Foreskin melanocyte (primary cell): ENCODE measurements at places on chromosomes 3 and 15.

DNA sequence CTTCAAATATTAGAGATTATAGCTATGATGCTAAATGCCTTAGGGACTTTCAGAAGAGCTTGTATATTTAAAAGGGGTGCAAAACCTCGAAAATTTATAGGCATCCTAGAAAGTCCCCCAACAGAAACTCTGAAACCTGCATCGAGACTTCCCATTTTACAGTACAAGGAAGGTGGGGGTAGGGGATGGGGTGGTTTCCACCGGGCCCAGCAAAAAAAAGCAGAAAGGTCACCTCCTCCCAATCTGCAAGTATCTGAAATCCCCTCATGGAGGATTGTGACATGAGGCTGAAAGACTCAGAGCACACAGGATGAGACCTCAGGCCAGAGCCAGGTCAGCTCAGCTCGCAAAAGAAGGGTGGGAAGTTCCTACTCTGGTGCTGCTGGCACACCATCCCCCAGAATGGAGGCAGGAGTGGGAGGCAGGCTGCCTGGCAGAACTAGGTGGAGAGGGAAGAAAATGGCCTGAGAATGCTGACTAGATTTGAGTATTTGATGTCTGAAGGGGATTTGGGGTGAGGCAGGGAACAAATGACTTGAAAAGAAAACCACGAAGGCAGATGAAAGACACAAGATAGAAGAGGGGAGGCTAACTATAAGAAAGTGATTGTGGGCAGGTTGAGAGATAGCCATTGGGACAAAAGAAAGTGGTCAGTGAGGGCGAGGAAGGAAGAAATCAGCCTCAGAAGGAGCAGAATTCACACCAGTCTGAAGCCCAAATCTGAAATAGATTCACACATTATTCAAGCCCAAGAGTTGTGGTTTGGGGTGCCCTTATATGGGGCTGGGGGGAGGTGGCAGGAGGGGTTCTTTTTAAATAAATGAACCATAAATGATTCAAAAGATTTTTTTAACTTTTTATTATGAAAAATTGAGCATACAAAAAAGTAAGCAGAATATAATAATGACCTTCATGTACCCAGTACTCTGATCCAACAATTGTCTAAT lies 22.5 kb upstream of the TSC22D2 start:
- DNase-seq: no peak

GRCh38 chr3:172595664-172596393 lies 72.6 kb upstream of the TNFSF10 start:
- DNase-seq: peak; percentile 18

DNA sequence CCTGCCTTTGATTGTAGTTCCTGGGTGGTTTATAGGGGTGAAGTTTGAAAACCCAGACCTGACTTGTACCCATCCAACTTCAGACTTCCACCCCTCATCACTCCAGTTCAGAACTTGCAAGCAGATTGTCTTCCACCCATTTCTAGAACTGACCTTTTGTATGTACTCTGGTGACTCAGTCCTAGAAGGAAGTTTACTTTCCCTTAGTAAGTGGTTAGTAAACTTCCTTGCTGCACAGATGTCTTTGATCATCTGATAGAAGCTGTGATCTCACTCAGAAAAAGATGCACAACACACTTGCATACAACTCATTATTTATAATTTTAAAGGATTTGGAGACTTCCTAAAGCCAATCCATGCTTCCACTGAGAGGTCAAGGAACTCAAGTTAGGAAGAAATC lies 368.0 kb downstream of the MFSD1 start:
- DNase-seq: peak; percentile 11

DNA sequence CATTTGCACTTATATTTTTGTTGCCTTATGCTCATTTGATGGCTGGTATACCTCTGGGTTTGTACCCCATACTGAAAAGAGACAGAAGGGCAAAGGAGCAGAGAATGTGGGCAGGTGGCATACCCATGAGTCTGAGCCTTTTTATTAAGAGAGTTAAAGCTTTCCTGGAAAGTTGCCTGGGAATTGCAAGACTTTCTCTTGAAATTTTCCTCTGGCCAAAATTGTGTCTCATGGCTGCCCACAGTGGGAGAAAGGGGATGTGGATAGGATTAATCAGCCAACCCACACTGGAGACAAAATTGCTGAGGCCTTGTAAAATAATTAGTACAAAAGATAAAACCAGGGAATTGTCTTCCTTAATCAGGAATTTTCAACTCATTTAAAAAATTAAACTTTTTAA lies 8.2 kb upstream of the NMD3 start:
- DNase-seq: no peak

- no peak for DNase-seq
Measured at GRCh38 chr15:97071668-97072067, 741.2 kb downstream of the NR2F2 start.

GRCh38 chr3:141257961-141258360 lies 26.3 kb downstream of the PXYLP1 start:
- no peak for DNase-seq

DNA sequence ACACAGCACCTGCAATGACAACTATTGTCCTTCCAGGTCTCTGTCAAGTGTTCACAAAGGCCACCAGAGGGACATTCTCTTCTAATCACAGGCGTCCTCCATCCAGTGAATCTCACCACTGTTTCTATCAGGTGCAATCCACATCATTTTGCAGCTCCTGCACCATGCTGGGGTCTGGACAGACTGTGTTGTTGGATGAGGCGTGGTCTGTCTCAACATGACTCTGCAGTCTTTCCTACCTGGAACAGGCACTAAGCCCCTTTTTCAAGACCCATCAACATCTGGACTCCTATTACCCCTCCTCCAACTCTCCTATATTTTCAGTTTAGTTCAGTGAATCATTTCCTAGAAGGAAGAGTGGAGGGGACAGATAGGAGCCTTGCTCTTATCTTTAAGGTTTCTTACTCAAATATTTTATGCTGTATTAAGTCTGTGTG lies 31.5 kb upstream of the VEPH1 start:
- no peak for DNase-seq

DNA sequence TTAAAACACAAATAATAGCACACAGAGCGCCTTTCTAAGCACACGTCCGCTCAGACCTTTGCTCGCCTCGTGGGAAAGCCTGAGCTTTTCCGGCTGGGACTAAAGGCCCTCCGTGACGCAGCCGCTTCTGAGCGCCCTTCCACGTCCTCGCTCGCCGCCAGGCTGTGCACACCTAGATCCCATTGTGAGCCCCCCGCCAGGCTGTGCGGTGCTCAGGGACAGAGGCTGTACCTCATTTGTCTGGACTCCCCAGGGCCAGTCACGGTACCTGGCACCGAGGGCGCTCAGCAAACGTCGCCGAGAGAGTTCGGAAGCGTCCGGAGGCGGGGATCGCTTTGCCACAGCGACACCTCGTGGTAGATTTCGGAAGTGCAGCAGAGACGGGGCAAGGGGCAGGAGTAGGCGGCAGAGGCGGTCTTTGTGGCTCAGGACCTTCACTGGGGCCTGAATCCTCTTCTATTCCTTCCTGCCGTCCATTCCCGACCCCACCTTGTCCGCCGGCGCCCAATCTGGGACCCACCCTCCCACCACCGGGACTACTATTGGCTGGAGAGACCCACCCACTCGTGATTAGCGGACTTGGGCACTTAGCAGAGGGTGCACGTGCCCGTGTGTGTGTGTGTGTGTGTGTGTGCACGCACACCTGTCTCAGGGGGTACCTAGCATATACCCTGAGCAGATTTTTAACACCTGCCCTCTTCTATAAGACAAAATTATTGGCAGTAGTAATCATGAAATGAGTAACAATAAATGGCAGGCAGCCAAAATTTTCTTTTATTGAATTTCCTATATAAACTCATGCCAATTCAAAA lies 65.6 kb downstream of the RHCG start:
- peak; percentile 66 for DNase-seq

GRCh38 chr3:193240850-193241706 lies at the start of gene PLAAT1:
TSS of gene PLAAT1 (plus strand) at chr3:193241222. CDS start at chr3:193255651, 14,429 bp downstream.
- DNase-seq: peak; percentile 13

- no peak for DNase-seq
Measured at GRCh38 chr3:100602506-100603444, 6.6 kb upstream of the ADGRG7 start.

DNA sequence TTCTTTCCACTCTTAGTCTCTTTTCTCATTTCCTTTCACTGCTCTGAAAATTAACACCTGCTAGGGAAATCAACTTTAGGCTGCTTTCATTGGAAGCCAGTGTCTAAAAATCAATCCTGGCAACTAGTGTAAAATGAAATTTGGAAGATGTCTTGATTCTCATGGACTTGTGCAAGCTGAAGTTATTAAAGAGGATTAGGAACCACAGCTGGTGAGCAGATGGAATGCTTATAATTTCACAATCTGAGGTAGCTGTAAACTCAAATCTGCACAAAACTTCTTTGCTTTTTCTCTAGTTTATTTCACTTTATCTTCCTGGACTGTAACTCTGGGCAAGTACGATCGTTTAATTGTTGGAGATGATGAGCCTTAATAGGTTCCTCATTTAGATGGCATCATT lies 175.6 kb downstream of the GHSR start:
- no peak for DNase-seq

DNA sequence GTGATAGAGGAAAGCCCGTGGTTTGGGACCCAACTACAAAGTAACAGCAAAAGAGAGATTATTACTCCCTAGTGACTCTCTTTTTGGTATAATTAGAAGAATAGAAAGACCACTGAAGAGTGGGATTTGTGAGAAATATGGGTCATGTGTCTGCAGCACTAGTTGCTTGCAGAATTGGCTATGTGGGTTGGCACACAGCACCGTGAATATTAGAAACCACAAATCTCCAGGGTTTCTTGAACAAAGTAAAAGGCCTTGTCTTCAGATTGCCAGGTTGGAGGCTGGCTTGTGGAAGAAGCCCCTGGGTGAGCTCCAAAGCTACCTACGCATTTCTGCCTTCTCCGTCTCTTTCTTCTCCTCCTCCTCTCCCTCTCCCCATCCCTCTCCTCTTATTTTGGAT lies 177.9 kb upstream of the ICE2 start:
- no peak for DNase-seq

DNA sequence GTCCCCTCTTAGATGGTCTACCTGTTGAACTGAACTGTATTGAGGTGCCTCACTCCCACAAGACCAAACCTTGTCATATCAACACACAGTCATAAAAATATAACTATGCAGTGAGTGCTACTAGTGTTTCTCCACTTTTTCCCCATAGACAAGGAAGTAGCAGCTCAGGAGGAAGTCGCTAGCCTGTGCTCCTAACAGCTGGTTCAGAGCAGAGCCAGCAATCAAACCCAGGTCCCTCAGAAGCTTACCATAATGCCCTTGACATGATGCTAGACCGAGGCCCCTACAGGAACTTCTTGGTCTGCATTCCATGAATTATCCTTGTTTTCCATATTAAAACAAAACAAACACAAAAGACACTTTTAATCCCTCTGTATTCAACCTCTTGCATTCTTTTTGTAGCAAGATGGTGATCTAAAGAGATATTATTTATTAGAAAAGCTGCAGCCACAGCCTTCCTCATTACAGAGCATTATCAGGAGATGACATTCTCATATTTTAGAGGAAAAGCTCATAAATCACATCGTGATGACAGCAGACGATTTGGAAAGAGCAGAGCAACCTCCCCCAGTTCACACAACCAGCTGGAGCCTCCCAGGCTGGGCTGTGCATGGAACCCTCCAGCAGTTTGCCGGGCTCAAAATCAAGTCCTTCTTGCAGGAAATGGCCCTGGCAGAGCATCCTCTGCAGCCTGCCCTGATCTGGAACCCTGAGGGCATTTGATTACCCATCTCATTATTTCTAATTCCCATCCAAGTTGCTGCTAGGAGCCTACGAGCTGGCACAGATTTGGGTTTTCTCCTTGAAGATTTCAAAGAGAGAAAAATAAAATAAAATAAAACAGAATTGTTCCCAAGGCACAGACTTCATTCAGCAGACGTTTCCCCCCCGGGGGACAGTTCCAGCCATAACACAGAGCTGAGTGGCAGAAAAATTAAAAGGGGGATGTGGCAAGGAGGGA lies 118.8 kb downstream of the SRGAP3 start:
- no peak for DNase-seq

GRCh38 chr15:23532024-23532423 lies 33.5 kb upstream of the MKRN3 start:
- DNase-seq: peak; percentile 83

- DNase-seq: no peak
Measured at GRCh38 chr3:183161552-183162336, 790 bp downstream of the LAMP3 start.

DNA sequence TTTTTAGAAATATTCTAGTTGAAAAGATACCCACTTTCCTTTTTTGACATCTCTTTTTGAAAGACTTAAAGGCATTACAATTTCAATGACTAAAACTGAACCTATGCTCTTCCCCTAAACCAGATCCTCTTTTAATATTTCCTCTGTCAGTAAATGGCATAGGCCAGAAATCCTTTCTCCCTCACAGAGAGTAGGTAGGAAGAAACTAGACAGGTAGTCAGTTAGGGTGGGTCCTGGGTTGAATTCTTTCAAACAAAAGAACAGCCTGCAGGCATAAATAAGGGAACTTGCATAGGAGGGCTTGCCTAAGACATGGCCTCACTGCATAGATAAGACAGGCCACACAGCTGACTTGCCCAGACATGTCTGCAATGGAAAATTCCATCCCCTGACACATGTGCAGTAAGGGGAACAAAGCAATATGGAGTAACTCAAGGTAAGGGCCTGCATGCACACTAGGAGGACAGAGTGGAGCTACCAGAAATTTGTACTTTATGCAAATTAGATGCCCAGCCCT lies 23.1 kb downstream of the PLSCR5 start:
- no peak for DNase-seq

- no peak for DNase-seq
Measured at GRCh38 chr3:140433431-140433830, 244.4 kb upstream of the TRIM42 start.

DNA sequence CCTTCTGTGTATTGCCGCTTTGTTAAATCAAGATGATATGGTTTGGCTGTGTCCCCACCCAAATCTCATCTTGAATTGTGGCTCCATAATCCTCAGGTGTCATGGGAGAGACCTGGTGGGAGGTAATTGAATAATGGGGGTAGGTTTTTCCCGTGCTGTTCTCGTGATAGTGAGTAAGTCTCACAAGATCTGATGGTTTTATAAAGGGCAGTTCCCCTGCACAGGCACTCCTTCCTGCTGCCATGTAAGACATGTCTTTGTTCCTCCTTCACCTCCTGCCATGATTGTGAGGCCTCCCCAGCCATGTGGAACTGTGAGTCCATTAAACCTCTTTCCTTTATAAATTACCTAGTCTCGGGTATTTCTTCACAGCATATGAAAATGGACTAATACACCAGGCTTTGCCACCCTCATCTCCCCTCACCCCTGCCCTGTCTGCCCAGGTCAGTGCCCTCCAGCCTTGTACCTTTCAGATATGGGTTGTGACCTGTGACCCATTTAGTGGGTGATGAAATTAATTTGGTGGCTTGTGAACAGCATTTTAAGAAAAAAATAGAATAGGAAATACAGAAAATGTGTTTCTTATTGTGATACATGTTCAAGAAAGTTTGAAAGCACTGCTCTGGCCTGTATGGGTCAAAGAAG lies 56.1 kb upstream of the MCF2L2 start:
- no peak for DNase-seq

- no peak for DNase-seq
Measured at GRCh38 chr3:10911350-10912002, 81.1 kb upstream of the SLC6A1 start.

GRCh38 chr3:177835008-177835407 lies 637.7 kb upstream of the TBL1XR1 start:
- peak; percentile 70 for DNase-seq

GRCh38 chr3:104687362-104687761 lies 679.3 kb upstream of the ALCAM start:
- no peak for DNase-seq

GRCh38 chr3:133393204-133393603 lies 6.7 kb upstream of the BFSP2 start:
- DNase-seq: no peak
